ENCODE measurements at places on chromosomes 1 and 21.

- DNase-seq = no peak
Observed at GRCh38 chr1:163770265-163770664, 448.5 kb downstream of the NUF2 start.

DNA sequence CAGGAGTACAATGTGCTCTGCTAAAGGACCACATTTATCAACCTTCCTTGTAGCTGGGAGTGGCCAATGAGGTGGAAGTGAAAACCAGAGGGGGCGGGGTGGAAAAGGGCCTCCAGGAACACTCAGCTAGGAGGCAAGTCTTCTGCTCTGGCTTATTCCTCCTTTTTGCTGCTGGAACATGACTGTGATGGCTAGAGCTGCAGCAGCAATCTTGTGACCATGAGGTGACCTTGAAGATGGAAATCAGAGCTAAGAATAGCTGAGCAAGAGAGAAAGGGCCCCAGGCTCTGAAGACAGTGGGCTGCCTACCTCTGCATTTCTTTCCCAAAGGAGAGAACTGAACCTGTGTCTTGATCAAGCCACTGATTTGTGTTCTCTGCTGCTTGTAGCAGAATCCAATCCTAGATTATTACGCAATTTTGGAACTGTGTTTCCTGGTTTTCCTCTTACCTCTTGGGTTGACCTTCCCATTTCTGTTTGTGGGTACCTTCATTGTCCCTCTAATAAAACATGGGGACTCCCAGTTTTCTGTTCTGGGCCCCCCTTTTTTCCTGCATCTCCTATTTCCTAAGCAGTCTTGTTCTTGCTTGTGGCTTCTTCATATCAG lies 36.4 kb upstream of the WNT4 start:
- DNase-seq = no peak

DNA sequence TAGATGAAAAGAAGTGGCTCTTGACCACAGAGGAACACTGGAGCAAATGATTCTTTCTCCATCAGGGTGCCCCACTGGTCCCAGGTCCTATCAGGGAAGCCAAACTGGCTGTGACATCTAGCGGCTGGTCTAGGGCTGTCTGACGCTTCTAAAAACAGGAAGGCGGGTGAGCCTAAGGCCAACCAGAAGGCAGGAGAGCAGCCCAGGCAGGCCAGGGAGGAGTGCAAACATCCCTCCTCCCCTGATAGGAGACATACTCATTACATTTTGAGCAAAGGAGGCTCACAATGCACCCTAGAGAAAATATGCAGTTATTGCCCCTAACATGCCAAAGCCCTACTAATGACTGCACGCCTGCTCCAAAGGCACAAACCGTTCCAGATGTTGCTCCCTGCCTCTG lies 10.4 kb upstream of the FOXE3 start:
- DNase-seq = no peak

- DNase-seq = no peak
Observed at GRCh38 chr1:30853350-30853749, 55.2 kb downstream of the SDC3 start.

DNA sequence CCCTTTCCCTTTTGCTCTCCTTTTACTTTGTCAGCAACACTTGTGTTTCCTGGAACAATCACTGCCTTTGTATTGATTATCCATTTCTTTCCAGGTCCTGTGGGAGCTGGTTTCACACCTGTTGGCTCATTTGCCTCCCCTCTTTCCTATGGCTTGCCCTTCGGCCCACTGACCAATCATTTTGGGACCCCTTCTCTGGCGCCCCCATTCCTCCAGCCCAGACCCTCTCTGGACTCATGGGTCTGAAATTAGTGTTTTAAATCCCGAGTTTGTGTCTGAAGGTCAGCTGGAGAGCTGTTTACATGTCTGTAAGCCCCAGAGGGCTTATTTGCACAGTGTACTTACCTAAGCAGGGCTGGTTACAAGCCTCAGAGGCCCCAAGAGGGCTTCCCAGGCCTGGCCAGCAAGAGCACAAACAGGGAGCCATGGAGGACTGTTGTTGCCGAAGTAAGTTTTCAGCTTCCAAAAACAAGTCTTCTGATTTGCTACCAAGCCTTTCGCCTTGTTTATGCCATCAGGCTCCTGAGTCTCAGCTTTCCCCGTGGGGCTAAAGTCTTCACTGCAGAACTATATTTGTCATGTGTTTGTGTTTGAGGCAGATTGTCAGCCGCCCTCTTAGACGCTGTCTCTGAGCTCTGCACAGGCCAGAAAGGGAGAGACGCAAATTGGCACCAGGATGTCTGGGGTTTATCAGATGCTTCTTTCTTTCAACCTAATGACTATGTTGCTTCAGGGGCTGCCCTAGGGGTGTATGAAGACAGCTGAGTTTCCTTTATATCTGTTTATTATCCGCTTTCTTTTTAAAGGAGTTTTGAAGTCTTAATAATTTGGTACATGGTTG lies 93.0 kb downstream of the ATP1A1 start:
- DNase-seq = no peak

- DNase-seq = peak; percentile 36
Observed at GRCh38 chr1:170665629-170666028, 1.7 kb downstream of the PRRX1 start.

DNA sequence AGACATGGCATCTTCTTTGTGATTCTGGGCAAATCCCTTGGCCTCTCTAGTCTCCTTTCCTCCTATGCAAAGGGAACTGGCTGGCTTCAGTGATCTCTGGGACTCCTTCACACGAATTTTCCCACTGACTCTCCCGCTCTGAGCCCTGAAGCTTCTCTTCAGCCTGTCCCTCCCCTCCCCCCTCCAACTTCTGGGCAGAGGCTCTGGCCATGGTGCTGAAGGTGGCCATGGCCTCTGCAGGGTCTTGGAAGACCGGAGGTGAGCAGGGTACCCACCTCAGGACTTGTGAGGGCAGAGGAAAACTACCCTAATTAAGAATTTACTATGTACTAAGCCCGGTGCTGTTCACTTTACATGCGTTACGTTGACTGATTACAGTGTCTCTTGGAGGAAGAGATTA lies 29.4 kb upstream of the POU3F1 start:
- no peak for DNase-seq

DNA sequence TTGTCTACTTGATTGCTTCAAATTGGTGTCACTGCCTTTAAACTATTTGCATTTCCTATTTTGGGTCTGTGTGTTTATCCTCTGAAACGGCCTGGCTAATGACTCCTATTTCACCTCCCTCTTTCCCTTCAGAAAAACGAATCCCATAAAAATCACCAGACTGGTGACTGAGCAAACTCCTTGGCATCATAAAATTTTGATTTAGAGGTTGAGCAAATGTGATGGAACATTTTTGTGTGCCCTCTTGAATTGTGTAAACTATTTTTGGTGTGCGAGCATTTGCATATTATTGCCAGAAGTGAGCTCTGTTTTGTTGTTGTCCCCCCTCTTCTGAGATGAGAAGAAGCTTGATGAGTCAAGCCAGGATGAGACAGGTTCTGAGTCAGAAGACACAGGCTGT lies 316.1 kb downstream of the AJAP1 start:
- DNase-seq = no peak

All from GM13976 (cell line).